T-cell (primary cell): ENCODE measurements at places on chromosomes 2 and 18. TPM values are rescaled to one million over a fixed set of nuclear protein-coding genes. Genes with fewer than 3 reads are reported as not detected.
A peak's percentile ranks its signal among the peaks of the same experiment; 100 is the strongest.

DNA sequence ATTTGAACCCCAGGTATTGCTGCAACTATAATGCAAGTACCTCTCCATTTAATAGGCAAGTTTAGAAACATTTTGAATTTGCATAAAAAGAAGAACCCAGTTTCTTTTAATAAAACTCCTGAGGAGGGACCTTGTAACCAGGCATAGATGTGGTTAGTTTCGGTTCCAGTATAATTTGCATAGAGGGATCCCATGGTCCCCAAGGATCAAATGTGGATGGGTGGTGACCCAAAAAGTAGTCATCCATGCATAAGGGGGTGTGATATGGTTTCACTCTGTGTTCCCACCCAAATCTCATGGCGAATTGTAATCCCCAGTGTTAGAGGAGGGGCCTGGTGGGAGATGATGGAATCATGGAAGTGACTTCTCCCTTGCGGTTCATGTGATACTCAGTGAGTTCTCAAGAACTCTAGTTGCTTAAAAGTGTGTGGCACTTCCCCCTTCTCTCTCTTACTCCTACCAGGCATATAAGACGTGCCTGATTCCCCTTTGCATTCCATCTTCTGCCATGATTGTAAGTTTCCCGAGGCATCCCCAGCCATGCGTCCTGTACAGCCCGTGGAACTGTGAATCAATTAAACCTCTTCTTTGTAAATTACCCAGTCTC lies 40.2 kb upstream of the SKA1 start:
- no peak overlapping the region for H3K27ac ChIP-seq
- H3K4me1 ChIP-seq: no peaks in the 10 kb centered on the region
- DNase-seq: no peak
- H3K27me3 ChIP-seq: peaks cover 5% of the 10 kb centered on the region
- H3K36me3 ChIP-seq: no peaks in the 10 kb centered on the region

DNA sequence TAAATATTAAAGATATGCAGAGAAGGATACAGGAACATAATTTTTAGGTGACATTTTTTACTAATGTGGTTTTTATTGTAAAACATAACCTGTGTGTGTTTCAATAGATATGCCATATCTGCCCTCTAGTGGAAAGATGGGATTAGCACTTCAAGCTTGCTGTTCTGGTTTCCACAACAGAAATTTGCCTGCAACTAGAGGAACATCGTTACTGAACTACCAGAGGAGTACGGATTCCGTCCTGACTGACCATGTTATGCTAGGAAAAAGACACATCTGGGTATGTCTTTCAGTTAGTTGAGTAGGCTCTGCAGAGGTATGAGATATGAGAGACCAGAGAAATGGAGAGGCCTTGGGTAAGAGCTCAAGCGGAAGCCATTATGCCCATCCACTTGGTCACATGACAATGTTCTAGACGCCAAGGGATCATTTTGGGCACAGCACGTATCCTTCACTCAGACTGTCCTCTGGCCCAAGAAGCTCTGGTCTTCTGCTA lies 104.9 kb downstream of the MBD2 start:
- no peak for DNase-seq
- no peak overlapping the region for H3K27ac ChIP-seq
- no peaks in the 10 kb centered on the region for H3K36me3 ChIP-seq
- H3K4me1 ChIP-seq: no peaks in the 10 kb centered on the region
- no peaks in the 10 kb centered on the region for H3K27me3 ChIP-seq
- H3K4me3 ChIP-seq: no peak overlapping the region

GRCh38 chr2:112636605-112637288 lies 9.0 kb upstream of the SLC20A1 start:
- no peak for DNase-seq
- no peaks in the 10 kb centered on the region for H3K27me3 ChIP-seq
- no peaks in the 10 kb centered on the region for H3K36me3 ChIP-seq
- H3K4me1 ChIP-seq: peaks cover 55% of the 10 kb centered on the region
- no peak overlapping the region for H3K4me3 ChIP-seq

GRCh38 chr2:235500761-235501672 lies 7.2 kb downstream of the AGAP1 start:
- DNase-seq: no peak
- no peaks in the 10 kb centered on the region for H3K36me3 ChIP-seq
- no peak overlapping the region for H3K27ac ChIP-seq
- no peak overlapping the region for H3K4me3 ChIP-seq
- peaks cover 2% of the 10 kb centered on the region for H3K4me1 ChIP-seq
- H3K27me3 ChIP-seq: peaks cover 15% of the 10 kb centered on the region

GRCh38 chr2:190271783-190272456 lies 47.7 kb downstream of the HIBCH start:
- H3K36me3 ChIP-seq: no peaks in the 10 kb centered on the region
- H3K4me1 ChIP-seq: no peaks in the 10 kb centered on the region
- no peak overlapping the region for H3K27ac ChIP-seq
- no peaks in the 10 kb centered on the region for H3K27me3 ChIP-seq

- no peak overlapping the region for H3K27ac ChIP-seq
- DNase-seq: no peak
- no peaks in the 10 kb centered on the region for H3K36me3 ChIP-seq
- H3K27me3 ChIP-seq: no peaks in the 10 kb centered on the region
Measured at GRCh38 chr2:59277671-59278070, 1036.5 kb upstream of the FANCL start.

GRCh38 chr2:195563857-195564512 lies 93.0 kb upstream of the SLC39A10 start:
- H3K36me3 ChIP-seq: no peaks in the 10 kb centered on the region
- no peaks in the 10 kb centered on the region for H3K27me3 ChIP-seq
- no peak overlapping the region for H3K4me3 ChIP-seq
- peaks cover 52% of the 10 kb centered on the region for H3K4me1 ChIP-seq
- peak overlapping the region; percentile 88 for H3K27ac ChIP-seq

GRCh38 chr2:217402761-217403383 lies 543.0 kb upstream of the TNP1 start:
- H3K27me3 ChIP-seq: no peaks in the 10 kb centered on the region
- DNase-seq: no peak
- H3K36me3 ChIP-seq: no peaks in the 10 kb centered on the region
- H3K4me1 ChIP-seq: peaks cover 12% of the 10 kb centered on the region
- no peak overlapping the region for H3K27ac ChIP-seq

The ANKRD30B gene
- total RNA-seq: not detected

GRCh38 chr2:38268691-38269327 lies 108.3 kb downstream of the ATL2 start:
- no peak for DNase-seq
- no peaks in the 10 kb centered on the region for H3K4me1 ChIP-seq
- no peaks in the 10 kb centered on the region for H3K36me3 ChIP-seq

GRCh38 chr2:11343650-11344341 lies 640 bp downstream of the ROCK2 start:
- DNase-seq: no peak
- H3K27me3 ChIP-seq: no peaks in the 10 kb centered on the region
- H3K27ac ChIP-seq: no peak overlapping the region
- peaks cover 13% of the 10 kb centered on the region for H3K4me1 ChIP-seq

DNA sequence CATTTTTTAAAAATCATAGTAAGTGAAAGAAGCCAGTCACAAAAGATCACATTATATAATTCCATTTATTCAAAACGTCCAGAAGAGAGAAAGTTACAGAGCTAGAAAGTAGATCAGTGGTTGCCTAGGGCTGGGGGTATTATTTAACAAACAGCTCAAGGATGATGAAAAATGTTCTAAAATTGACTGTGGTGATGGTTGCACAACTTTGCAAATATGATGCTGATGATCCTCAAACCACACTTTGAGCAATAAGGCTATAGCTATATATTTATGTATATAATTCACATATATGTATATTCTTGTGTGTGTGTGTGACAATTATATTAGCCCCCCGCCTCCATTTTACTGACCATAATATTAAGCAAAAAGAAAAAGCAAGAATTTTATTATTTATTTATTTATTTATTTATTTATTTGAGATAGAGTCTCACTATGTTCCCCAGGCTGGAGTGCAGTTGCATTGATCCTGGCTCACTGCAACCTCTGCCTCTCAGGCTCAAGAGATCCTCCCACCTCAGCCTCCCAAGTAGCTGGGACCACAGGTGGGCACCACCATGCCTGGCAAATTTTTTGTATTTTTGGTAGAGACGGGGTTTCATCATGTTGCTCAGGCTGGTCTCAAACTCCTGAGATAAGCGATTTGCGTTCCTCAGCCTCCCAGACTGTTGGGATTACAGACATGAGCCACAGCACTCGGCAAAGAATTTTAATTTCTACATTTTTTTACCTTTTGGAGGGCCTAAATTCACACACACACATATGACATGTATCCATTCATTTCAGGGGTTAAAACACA lies 1.9 kb downstream of the WDR12 start:
- no peak overlapping the region for H3K27ac ChIP-seq
- H3K27me3 ChIP-seq: no peaks in the 10 kb centered on the region
- H3K4me3 ChIP-seq: no peak overlapping the region
- H3K4me1 ChIP-seq: peaks cover 7% of the 10 kb centered on the region
- H3K36me3 ChIP-seq: no peaks in the 10 kb centered on the region
- DNase-seq: no peak

- H3K4me3 ChIP-seq: no peak overlapping the region
- H3K4me1 ChIP-seq: no peaks in the 10 kb centered on the region
- H3K36me3 ChIP-seq: peaks cover 13% of the 10 kb centered on the region
- DNase-seq: no peak
- no peaks in the 10 kb centered on the region for H3K27me3 ChIP-seq
Measured at GRCh38 chr2:7017671-7018281, 100.6 kb downstream of the RNF144A start.

The PRPF40A gene
- total RNA-seq: 104 TPM

- no peaks in the 10 kb centered on the region for H3K27me3 ChIP-seq
- H3K4me3 ChIP-seq: no peak overlapping the region
- peaks cover 17% of the 10 kb centered on the region for H3K36me3 ChIP-seq
- DNase-seq: no peak
Measured at GRCh38 chr2:20640411-20641122, 10.3 kb downstream of the HS1BP3 start.

DNA sequence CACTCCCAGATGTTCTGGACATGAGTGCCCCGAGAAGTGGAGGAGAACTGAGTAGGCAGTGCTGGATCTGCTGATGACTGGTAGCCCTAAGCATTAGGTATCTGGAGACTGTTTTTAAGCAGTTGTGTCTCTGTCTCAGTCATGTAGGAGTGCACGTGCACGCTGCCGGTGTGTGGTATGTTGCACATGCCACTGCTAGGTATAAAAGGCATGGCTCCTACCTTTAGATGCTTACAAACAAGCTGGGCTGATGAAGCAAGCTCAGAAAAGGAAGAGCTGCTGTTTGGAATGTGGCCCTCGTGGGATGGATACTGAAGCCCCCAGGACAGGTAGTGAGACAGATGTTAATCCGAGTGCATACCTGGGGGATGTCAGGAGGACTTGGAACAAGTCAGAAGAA lies 49.1 kb downstream of the HK2 start:
- H3K27me3 ChIP-seq: no peaks in the 10 kb centered on the region
- no peak overlapping the region for H3K4me3 ChIP-seq
- peaks cover 52% of the 10 kb centered on the region for H3K36me3 ChIP-seq
- no peaks in the 10 kb centered on the region for H3K4me1 ChIP-seq
- no peak overlapping the region for H3K27ac ChIP-seq

- no peaks in the 10 kb centered on the region for H3K4me1 ChIP-seq
- H3K4me3 ChIP-seq: no peak overlapping the region
- no peaks in the 10 kb centered on the region for H3K27me3 ChIP-seq
- no peaks in the 10 kb centered on the region for H3K36me3 ChIP-seq
Measured at GRCh38 chr2:129803032-129803431, 176.4 kb upstream of the RAB6C start.

The UGP2 gene
- 80.1 TPM for total RNA-seq

The EML6 gene
- 1.8 TPM for total RNA-seq

The ORC4 gene
- 42.1 TPM for total RNA-seq

GRCh38 chr18:59249199-59249774 lies 24.0 kb downstream of the RAX start:
- H3K36me3 ChIP-seq: no peaks in the 10 kb centered on the region
- DNase-seq: peak; percentile 16
- H3K27me3 ChIP-seq: peaks cover 10% of the 10 kb centered on the region

The GKN1 gene
- total RNA-seq: not detected

- no peak overlapping the region for H3K4me3 ChIP-seq
- H3K27me3 ChIP-seq: no peaks in the 10 kb centered on the region
- no peak for DNase-seq
- no peaks in the 10 kb centered on the region for H3K36me3 ChIP-seq
- no peak overlapping the region for H3K27ac ChIP-seq
- no peaks in the 10 kb centered on the region for H3K4me1 ChIP-seq
Measured at GRCh38 chr18:75365254-75365629, 62.3 kb downstream of the SMIM21 start.

- no peak within 1 kb of the TSS for H3K27ac ChIP-seq
- H3K27me3 ChIP-seq: peaks cover 61% of the 10 kb centered on the region
- no peaks in the 10 kb centered on the region for H3K36me3 ChIP-seq
- peak within 1 kb of the TSS; percentile 52 for H3K4me3 ChIP-seq
- no peak for DNase-seq
Measured at GRCh38 chr2:231037202-231037730, at the start of gene C2orf72. Gene C2orf72 (plus strand): TSS chr2:231037523. CDS start chr2:231037566, 43 bp downstream.

- no peaks in the 10 kb centered on the region for H3K36me3 ChIP-seq
- DNase-seq: no peak
- H3K4me3 ChIP-seq: no peak overlapping the region
- H3K27me3 ChIP-seq: no peaks in the 10 kb centered on the region
- H3K4me1 ChIP-seq: no peaks in the 10 kb centered on the region
Measured at GRCh38 chr2:128262315-128263253, 56.1 kb downstream of the HS6ST1 start.

GRCh38 chr2:120656273-120656950 lies 79.3 kb upstream of the GLI2 start:
- no peak for DNase-seq
- peaks cover 4% of the 10 kb centered on the region for H3K27me3 ChIP-seq
- no peak overlapping the region for H3K4me3 ChIP-seq
- no peaks in the 10 kb centered on the region for H3K4me1 ChIP-seq
- no peak overlapping the region for H3K27ac ChIP-seq
- no peaks in the 10 kb centered on the region for H3K36me3 ChIP-seq

The RAB6D gene
- total RNA-seq: not detected

GRCh38 chr2:212958757-212959295 lies 192.6 kb downstream of the IKZF2 start:
- H3K27ac ChIP-seq: peak overlapping the region; percentile 64
- no peaks in the 10 kb centered on the region for H3K27me3 ChIP-seq
- no peaks in the 10 kb centered on the region for H3K36me3 ChIP-seq
- H3K4me3 ChIP-seq: no peak overlapping the region
